CD4-positive, CD25-positive, alpha-beta regulatory T cell (primary cell): ENCODE measurements at places on chromosomes 2 and 18. TPM values are rescaled to one million over a fixed set of nuclear protein-coding genes. Genes with fewer than 3 reads are reported as not detected.
A peak's percentile ranks its signal among the peaks of the same experiment; 100 is the strongest.

The LIMS4 gene
- total RNA-seq, result not detected

The PNO1 gene
- total RNA-seq, result 29.8 TPM

The IL36B gene
- total RNA-seq, result not detected

The CCT4 gene
- 104 TPM for total RNA-seq

The MERTK gene
- total RNA-seq, result 0.20 TPM

DNA sequence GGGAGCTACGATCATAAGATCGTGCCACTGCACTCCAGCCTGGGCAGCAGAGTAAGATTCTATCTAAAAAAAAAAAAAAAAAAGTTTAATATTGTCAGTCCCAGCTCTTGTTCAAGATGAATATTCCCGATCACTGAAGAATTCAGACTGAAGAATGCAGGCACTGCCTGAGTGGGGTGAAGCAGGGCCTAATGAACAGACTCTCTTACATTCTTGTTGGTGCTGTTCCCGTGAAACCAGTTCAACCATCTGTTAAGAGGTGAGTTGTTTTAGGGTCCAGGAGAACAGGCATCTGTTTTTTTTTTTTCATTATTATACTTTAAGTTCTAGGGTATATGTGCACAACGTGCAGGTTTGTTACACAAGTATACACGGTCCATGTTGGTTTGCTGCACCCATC is 17.1 kb upstream of the CAB39 start:
- H3K4me3 ChIP-seq, result no peak overlapping the region
- H3K36me3 ChIP-seq, result no peaks in the 10 kb centered on the region
- no peak for DNase-seq
- no peaks in the 10 kb centered on the region for H3K4me1 ChIP-seq

- H3K27me3 ChIP-seq, result no peaks in the 10 kb centered on the region
- no peak overlapping the region for H3K4me3 ChIP-seq
- no peaks in the 10 kb centered on the region for H3K4me1 ChIP-seq
Observed at GRCh38 chr2:33419581-33420200, 56.8 kb upstream of the RASGRP3 start.

DNA sequence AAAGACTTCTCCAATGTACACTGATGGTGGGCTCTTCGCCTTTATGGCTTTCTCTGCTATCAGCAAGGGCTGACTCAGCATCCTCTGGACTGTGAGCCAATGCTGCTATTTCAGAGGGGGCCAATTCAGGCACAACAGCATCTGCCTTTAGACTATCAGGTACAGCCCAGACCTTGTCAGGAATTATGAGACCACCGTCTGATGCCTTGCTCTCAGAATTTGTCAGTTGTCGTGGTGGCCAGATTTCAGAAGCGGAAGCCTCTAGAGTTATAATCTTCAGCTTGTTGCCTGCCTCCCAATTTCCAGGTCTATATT is 92.7 kb downstream of the ALPK2 start:
- H3K27ac ChIP-seq, result no peak overlapping the region
- H3K27me3 ChIP-seq, result no peaks in the 10 kb centered on the region
- H3K4me3 ChIP-seq, result no peak overlapping the region
- H3K4me1 ChIP-seq, result no peaks in the 10 kb centered on the region
- DNase-seq, result no peak

DNA sequence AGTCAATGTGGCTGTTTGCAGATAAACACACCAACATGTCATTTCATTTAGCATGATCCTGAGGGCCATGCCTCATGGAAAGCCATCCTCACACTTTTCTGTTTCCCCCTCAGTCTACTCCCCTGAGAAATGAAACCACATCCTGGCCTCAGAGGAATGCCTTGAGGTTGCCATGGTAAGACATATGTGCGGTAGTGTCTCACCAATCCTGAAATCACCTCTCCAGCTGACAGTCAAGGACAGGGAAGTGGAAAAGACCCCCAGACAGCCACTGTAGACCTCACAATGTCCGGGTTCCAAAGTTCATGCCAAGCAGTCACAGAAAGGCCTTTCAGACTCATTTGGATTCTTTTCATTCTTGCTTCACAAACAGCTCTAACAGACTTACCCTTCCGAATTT is 175.2 kb upstream of the PKDCC start:
- no peak for DNase-seq
- no peaks in the 10 kb centered on the region for H3K4me1 ChIP-seq
- H3K27ac ChIP-seq, result no peak overlapping the region
- no peaks in the 10 kb centered on the region for H3K36me3 ChIP-seq
- no peak overlapping the region for H3K4me3 ChIP-seq

GRCh38 chr2:217363470-217363869 is 503.6 kb upstream of the TNP1 start:
- H3K27me3 ChIP-seq, result no peaks in the 10 kb centered on the region
- H3K4me3 ChIP-seq, result no peak overlapping the region
- H3K27ac ChIP-seq, result no peak overlapping the region
- no peaks in the 10 kb centered on the region for H3K4me1 ChIP-seq

DNA sequence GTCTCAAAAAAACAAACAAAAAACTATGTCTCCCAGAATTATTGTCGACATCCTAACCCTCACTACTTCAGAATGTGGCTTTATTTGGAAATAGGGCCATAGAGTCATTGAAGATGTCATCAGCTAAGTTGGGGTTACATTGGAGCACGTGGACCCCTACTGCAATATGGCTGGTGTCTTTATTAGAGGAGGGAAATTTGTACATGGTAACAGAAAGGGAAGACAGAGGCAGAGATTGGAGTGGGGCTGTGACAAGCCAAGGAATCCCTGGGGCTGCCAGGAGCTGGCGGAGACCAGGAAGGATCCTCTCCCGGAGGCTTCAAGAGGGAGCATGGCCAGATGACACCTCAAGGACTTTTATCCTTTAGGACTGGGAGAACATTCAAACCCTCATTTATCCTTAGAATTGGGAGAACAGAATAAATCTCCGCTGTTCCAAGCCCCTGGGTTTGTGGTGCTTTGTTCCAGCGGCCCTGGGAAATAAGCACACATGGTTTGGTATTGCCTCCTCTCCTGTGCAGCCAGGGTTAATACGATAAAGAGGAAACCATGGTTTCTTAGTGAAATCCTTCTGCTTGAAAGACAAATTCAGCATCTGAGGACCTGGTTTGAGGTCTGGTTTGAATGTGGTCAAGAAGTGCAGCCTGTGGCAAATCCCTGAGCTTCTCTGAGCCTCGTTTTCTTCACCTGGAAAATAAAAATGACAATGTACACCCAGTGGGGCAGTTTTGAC is 184.7 kb downstream of the MYCN start:
- H3K4me3 ChIP-seq, result no peak overlapping the region
- H3K4me1 ChIP-seq, result no peaks in the 10 kb centered on the region
- DNase-seq, result no peak
- H3K27ac ChIP-seq, result no peak overlapping the region
- no peaks in the 10 kb centered on the region for H3K27me3 ChIP-seq

DNA sequence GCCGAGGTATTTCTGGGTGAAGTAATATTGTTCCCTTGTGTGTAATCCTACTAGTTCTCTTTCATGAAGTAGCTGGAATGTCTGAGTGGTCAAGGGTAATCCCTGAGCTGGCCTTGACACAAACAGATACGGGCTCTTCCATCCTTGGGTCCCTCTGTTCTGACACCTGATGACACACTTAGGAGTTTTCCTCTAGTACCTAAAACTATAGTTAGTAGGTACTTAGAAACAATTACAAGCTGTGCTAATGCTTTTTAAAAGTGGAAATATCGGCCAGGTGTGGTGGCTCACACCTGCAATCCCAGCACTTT is 59.2 kb upstream of the IL1R1 start:
- no peaks in the 10 kb centered on the region for H3K36me3 ChIP-seq
- H3K4me1 ChIP-seq, result peaks cover 17% of the 10 kb centered on the region
- H3K4me3 ChIP-seq, result no peak overlapping the region
- no peaks in the 10 kb centered on the region for H3K27me3 ChIP-seq

DNA sequence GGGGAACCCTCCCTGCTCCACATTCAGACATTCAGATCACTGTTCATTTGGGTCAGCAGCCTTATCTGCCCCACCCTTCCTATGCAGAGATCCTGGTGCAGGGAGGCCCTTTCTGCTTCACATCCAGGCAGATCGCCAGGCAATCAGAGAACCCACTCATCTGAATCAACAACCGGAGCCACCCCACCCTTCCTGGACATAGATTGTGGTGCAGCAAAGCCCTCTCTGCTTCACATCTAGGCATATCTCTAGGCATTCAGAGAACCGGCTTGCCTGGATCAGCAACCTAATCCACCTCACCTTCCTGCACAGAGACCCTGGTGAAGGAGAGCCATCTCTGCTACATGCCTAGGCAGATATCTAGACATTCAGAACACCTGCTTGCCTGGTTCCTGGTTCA is 184.5 kb upstream of the CNTNAP5 start:
- no peak for DNase-seq
- H3K27me3 ChIP-seq, result no peaks in the 10 kb centered on the region
- no peak overlapping the region for H3K4me3 ChIP-seq
- H3K27ac ChIP-seq, result no peak overlapping the region
- H3K4me1 ChIP-seq, result no peaks in the 10 kb centered on the region

DNA sequence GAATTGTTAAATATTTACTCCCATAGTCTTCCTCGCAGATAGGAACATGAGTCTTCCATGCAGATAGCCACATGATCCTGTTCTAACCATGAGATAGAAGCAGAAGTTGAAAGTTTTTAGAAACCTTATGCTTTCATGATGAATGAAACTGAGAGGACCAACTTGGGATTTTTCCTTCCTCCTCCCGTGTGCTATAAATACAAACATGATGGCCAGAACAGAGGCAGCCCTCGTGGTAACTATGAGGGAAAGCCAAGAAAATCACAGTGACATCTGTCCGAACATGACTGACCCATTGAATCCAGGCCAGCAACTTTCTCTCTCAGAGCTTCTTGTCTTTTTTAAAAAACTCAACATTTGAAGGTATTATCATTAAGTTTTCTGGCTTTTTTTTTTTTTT is 78.5 kb downstream of the ACAA2 start:
- H3K27ac ChIP-seq, result no peak overlapping the region
- no peaks in the 10 kb centered on the region for H3K27me3 ChIP-seq

GRCh38 chr2:191127235-191127634 is 23.6 kb downstream of the STAT4 start:
- H3K4me1 ChIP-seq, result peaks cover 23% of the 10 kb centered on the region
- no peaks in the 10 kb centered on the region for H3K27me3 ChIP-seq
- peak overlapping the region; percentile 2 for H3K4me3 ChIP-seq
- H3K27ac ChIP-seq, result peak overlapping the region; percentile 29
- no peak for DNase-seq

DNA sequence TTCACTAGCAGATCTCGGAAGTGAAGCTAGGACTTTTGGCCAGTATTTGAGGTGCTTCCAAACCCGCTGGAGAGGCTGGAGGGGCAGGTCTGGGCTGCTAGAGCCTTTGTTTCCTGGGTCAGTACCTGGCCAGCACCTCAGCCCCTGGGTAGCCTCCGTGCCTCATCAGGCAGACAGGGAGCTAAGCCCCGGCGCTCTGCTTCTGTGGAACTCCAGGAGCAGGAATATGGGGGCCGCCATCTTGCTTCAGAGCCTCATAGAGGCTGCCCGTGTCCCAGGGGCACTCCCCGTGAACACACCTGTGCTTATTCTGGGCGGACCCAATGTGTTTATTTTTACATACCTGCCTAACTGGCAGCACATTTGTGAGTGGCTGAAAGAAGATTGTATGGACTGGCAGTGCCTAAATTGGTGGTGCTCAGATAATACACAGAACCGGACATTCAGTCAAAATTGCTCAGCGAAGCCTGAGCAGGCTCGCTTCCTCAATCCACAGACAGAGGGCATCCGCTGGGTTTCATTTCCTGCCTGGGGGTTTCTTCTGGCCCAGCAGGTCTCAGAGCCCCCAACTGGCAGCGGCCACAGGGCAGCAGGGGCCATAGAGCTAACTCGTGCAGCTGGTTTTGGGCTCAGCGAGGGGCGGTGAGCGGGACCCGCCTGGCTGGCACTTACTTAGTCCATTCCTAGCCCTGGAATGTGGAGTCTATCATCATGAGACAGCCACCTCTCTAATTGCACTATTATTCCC is 176.8 kb upstream of the ALKAL2 start:
- no peak overlapping the region for H3K4me3 ChIP-seq
- no peaks in the 10 kb centered on the region for H3K36me3 ChIP-seq
- no peak overlapping the region for H3K27ac ChIP-seq
- peaks cover 10% of the 10 kb centered on the region for H3K27me3 ChIP-seq

- H3K4me1 ChIP-seq, result no peaks in the 10 kb centered on the region
- H3K27ac ChIP-seq, result no peak overlapping the region
- DNase-seq, result no peak
- no peaks in the 10 kb centered on the region for H3K36me3 ChIP-seq
Observed at GRCh38 chr2:41967476-41968181, 80.2 kb upstream of the PKDCC start.

DNA sequence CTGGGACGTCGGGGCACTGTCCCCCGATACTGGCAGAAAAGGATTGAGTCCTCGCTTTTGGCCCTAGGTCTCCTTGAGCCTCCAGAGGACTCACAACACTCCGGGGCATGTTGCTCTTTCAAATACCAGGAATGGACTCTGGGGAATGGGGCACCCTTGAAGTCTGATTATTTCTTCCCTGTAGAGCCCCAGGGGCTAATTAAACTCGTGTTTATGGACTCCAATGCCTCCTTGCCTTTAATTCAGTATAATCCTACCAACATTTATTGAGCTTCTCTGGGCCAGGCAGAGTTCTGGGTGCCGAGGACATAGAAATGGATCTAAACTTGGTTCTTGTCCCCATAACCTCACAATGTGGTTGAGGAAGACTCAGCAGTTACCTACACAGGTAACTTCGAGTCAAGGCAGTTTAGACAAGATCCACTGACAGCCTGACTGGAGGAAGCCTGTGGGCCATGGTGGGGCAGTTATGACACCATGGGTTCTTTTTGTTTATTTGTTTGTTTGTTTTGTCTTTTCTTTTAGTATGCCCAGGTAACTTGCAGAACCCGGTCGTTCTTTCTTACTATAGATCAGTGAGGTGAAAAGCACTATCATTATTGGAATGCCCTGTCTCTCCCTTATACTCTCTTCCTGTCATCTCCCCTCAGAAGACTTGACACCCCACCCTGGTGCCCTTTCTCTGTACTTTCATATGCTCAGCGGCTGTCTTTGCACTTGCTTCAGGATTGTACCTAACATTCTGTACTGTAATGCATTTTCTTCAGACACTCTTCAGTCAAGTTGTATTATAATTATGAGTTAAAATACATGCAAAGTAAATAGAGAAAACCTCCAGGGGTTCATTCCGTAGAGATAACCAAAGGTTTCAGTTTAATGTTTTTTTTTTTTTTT is 3.2 kb downstream of the CFLAR start:
- H3K27me3 ChIP-seq, result no peaks in the 10 kb centered on the region
- DNase-seq, result peak; percentile 23
- peaks cover 86% of the 10 kb centered on the region for H3K4me1 ChIP-seq
- peak overlapping the region; percentile 100 for H3K4me3 ChIP-seq
- peak overlapping the region; percentile 93 for H3K27ac ChIP-seq
- peaks cover 3% of the 10 kb centered on the region for H3K36me3 ChIP-seq
